Activated naive CD8-positive, alpha-beta T cell treated with anti-CD3 and anti-CD28 coated beads for 36 hours (primary cell): ENCODE measurements at places on chromosomes 1 and 21.

DNA sequence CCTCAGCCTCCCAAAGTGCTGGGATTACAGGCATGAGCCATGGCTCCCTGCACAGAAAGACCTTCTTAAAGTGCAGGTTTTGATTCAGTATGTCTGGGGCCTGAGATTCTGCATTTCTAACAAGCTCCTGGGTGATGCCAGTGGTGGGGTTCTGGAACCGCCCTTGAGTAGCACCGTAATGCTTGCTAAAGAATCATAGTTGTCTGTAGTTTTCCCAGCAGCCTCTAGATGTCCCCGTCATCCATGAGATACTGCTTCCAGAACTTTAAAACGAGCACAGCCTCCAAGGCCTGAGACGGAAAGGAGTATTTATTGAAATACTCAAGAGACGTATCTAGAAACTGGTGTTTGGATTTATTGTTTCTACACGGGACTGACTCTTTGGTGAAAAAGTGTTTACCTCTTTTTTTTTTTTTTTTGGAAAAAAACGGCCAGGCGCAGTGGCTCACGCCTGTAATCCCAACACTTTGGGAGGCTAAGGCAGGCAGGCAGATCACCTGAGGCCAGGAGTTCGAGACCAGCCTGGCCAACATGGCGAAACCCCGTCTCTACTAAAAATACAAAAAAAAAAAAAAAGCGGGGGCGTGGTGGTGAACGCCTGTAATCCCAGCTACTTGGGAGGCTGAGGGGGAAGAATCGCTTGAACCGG lies 2.6 kb upstream of the TOR3A start:
- no peaks in the 10 kb centered on the region for H3K36me3 ChIP-seq
- H3K27me3 ChIP-seq = peaks cover 4% of the 10 kb centered on the region
- peak overlapping the region; percentile 63 for H3K27ac ChIP-seq

- DNase-seq = no peak
- no peaks in the 10 kb centered on the region for H3K4me1 ChIP-seq
- peaks cover 2% of the 10 kb centered on the region for H3K36me3 ChIP-seq
Measured at GRCh38 chr1:240254778-240255291, 163.2 kb downstream of the FMN2 start.

DNA sequence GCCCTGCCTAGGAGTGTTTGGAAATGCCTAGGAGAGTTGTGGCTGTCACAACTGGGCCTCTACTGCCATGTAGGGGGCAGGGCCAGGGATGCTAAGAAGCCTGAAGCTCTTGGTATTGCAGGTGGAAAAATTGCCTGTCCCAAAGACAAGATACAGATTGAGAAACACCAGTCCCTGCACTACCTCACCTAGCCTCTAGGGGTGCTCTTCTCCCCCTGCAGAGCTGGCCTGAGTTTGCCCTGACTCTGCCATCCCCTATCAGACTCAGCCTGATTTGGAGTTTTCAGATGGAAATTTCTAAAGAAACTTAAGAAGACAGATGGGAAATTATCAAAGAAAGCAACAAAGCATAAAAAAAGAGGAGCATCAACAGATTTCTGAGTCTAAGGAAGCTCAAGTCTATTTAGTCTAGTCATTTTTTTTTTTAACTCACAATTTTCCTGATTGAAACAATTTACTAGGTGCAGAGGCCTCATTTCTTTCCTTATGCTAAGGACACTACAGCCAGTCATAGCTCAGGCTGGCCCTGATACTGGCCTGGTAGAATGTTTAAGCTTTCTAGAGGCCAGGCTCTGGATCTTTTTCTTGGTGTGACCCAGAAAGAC lies 61.4 kb upstream of the LRRN2 start:
- H3K27me3 ChIP-seq = peaks cover 4% of the 10 kb centered on the region
- no peak overlapping the region for H3K4me3 ChIP-seq
- H3K36me3 ChIP-seq = no peaks in the 10 kb centered on the region
- H3K27ac ChIP-seq = no peak overlapping the region
- H3K4me1 ChIP-seq = peaks cover 1% of the 10 kb centered on the region

- H3K4me1 ChIP-seq = peaks cover 3% of the 10 kb centered on the region
- H3K36me3 ChIP-seq = no peaks in the 10 kb centered on the region
- H3K4me3 ChIP-seq = no peak overlapping the region
- no peak overlapping the region for H3K27ac ChIP-seq
Measured at GRCh38 chr1:43065616-43066399, 106.3 kb downstream of the EBNA1BP2 start.
